ENCODE measurements at places on chromosomes 13 and 19.

DNA sequence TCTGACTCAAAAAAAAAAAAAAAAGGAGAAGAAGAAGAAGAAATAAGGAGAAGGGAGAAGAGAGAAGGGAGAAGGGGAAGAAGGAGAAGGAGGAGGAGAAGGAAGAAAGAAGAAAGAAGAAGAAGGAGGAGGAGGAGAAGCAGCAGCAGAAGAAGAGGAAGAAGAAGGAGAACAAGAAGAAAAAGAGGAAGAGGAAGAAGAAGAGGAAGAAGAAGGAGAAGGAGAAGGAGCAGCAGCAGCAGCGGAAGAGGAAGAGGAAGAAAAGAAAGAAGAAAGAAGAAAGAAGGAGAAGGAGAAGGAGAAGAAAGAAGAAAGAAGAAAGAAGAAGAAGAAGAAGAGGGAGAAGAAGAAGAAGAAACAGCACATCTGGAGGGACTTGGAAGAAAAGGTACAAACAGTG, 4.1 kb upstream of the CNN1 start:
- no peak for DNase-seq

DNA sequence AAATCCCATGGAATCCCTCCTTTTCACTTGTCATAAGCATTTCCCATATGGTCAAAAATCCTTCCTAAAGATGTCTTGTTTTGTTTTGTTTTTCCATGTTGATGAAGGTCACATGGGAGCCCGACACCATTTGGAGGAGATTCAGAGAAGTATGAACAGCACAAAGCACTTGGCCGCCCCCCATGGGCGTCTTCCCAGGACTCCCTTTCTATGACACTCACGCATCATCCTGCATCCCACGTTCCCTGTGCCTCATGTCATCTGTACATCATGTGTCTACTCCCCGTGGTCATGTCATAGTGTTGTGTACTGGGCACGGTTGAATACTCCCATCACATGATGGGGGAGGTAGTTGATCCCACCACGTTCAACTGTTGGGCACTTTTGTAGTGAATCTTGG, 2.0 kb downstream of the ZSCAN1 start:
- DNase-seq, result no peak

DNA sequence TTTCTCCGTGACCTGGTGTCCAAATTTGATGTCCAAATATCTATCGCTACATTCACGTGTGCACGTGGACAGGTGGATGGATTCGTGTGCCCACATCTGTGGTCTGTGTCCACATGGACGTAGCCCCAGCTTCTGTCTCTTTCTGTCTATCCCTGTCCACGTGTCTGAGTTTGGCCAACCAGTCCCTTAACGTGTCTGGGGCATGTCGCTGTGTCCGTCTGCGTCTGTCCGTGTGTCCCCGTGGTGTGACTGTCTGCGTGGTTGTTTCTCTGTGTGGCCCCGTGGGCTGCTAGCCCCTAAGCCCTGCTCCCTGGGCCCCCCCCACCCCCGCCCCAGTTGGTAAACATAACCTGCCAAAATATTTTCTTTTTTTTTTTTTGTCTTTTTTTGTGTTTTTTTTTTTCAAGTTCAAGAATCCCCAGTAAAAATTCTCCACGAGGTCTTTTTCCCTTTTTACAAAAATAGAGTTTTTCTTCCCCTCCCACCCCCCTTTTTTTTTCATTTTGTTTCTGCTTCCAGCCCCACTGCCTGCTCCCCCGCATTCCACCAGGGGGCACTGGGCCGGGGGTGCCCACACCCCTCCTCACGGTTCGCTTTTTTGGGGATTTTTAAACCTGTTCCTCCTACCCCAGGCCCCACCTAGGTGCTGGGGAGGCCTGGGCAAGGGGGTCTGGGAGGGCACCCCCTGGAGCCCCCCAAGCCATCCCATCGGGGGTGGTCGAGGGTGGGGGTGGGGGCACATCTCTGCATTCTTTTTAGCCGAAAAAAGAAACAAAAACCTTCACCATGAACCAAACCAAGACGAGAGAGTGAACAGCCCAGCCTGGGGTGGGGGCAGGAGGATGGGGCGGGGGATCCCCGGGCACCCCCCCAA, 18.3 kb downstream of the PRKCSH start:
- DNase-seq, result no peak

GRCh38 chr13:33372251-33372919, 86.8 kb upstream of the STARD13 start:
- no peak for DNase-seq

- no peak for DNase-seq
These were observed 22.6 kb upstream of the CDC16 start for GRCh38 chr13:114212158-114212495.
